ENCODE measurements at places on chromosomes 3 and 15. TPM values are rescaled to one million over a fixed set of nuclear protein-coding genes. Genes with fewer than 3 reads are reported as not detected.
A peak's percentile ranks its signal among the peaks of the same experiment; 100 is the strongest.

The IQCF5 gene
- not detected for total RNA-seq

The CKMT1A gene
- total RNA-seq, result 2.6 TPM

DNA sequence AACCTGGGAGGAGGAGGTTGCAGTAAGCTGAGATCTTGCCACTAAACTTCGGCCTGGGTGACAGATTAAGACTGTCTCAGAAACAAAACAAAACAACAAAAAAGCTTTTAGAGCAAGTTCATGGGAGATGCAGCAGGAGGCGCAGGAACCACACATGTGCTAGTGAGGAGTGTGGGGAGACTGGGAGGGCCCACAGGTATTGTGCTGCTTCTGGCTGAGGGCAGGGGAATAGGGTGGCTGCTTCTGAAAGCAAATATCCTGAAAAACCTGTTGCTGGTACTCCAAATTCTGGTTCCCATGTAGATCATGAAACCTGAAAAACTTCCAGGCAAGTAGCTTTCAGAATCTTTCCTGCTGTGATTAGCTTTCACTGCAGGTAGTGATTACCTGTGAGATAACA, 22.1 kb downstream of the TYRO3 start:
- H3K4me3 ChIP-seq, result no peak overlapping the region
- peak; percentile 43 for DNase-seq
- no peaks in the 10 kb centered on the region for H3K36me3 ChIP-seq
- no peak overlapping the region for H3K27ac ChIP-seq

- no peaks in the 10 kb centered on the region for H3K36me3 ChIP-seq
- no peaks in the 10 kb centered on the region for H3K27me3 ChIP-seq
- no peaks in the 10 kb centered on the region for H3K4me1 ChIP-seq
Observed at GRCh38 chr3:30750967-30751366, 143.5 kb downstream of the GADL1 start.

GRCh38 chr3:170033489-170033888, 4.3 kb upstream of the GPR160 start:
- H3K27me3 ChIP-seq, result no peaks in the 10 kb centered on the region
- no peaks in the 10 kb centered on the region for H3K36me3 ChIP-seq

GRCh38 chr3:17355591-17355990, 386.8 kb downstream of the TBC1D5 start:
- H3K27me3 ChIP-seq, result no peaks in the 10 kb centered on the region
- H3K4me3 ChIP-seq, result no peak overlapping the region
- no peak for DNase-seq

DNA sequence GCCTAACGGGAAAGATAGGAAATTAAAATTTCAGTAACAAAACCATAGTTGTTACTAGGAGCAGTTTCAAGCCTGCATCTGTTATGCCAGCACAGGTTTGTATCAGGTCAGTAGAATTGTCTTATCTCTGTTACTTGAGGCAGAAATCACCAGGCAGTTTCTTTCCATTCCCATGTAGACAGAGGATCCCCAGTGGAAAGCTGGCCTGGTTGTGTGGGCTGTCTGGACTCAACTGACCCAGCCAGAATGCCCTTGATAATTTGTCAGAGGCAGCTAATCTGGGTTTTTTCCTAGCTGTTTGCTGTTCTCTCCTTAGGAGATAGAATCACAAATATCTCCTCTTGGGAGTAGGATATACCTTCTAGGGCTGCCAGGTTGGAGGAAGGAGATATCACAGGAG, 1044.7 kb downstream of the IGSF11 start:
- H3K27ac ChIP-seq, result no peak overlapping the region
- H3K4me1 ChIP-seq, result peaks cover 4% of the 10 kb centered on the region
- DNase-seq, result no peak

DNA sequence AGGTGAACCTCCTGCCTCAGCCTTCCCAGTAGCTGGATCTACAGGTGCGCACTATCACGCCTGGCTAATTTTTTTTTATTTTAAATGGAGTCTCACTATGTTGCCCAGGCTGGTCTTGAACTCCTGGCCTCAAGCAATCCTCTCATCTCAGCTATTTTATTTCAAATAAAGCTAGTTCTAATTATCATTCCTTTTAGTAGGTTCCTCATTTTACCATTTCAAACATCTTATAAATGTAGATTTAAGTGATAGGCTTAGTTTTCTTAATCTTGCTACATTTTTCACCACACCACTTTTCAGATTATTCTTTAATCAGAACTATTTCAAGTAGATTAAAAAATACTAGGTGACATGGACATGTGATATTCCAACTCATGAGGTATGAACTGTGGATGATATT, 30.3 kb downstream of the PIGB start:
- H3K36me3 ChIP-seq, result no peaks in the 10 kb centered on the region
- H3K4me3 ChIP-seq, result no peak overlapping the region
- no peak overlapping the region for H3K27ac ChIP-seq
- H3K27me3 ChIP-seq, result no peaks in the 10 kb centered on the region

- H3K36me3 ChIP-seq, result no peaks in the 10 kb centered on the region
- no peaks in the 10 kb centered on the region for H3K4me1 ChIP-seq
- no peaks in the 10 kb centered on the region for H3K27me3 ChIP-seq
- no peak overlapping the region for H3K4me3 ChIP-seq
Observed at GRCh38 chr15:51864408-51865056, 35.1 kb downstream of the TMOD3 start.

All from body of pancreas (tissue), 4 donors.